ENCODE measurements at places on chromosomes 6 and 20.

- DNase-seq = no peak
These were observed 129.1 kb downstream of the SASH1 start for GRCh38 chr6:148471624-148472159.

DNA sequence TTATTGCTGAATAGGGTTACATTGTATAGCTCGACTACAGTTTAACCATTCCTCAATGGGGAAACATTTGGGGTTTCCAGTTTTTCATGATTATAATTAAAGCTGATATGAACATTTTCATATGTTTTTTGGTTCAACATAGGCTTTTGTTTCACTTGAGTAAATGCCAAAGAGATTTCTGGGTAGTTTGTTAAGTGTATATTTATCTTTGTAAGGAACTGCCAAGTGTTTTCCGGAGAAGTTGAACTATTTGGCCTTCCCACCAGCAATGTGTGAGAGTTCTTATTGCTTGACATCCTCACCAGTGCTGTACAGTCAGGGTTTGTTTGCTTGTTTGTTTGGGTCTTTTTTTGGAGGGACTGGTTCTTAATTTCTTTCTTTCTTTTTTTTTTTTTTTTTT, 83.7 kb upstream of the RALY start:
- no peak for DNase-seq

GRCh38 chr6:154258064-154258757, 98.4 kb downstream of the IPCEF1 start:
- no peak for DNase-seq

DNA sequence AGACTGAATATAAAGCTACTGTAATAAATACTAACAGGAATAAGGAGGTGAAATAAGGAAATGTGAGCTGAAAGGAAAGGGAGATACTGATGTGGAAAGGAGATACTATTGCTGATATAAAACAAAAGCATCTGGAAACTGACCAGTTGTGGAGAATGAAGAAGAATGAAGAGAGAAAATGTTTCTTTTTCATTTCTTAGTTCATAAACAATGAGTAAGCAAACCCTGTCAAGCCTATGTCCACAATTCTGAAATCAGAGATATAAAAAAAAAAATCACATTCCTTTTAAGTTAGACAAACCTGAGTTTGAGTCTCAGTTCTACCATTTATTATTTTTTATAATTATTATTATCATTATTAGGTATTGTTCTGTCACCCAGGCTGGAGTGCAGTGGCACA, 121.6 kb upstream of the GJE1 start:
- DNase-seq = no peak

GRCh38 chr6:4943716-4944115, 60.1 kb downstream of the RPP40 start:
- DNase-seq = no peak

DNA sequence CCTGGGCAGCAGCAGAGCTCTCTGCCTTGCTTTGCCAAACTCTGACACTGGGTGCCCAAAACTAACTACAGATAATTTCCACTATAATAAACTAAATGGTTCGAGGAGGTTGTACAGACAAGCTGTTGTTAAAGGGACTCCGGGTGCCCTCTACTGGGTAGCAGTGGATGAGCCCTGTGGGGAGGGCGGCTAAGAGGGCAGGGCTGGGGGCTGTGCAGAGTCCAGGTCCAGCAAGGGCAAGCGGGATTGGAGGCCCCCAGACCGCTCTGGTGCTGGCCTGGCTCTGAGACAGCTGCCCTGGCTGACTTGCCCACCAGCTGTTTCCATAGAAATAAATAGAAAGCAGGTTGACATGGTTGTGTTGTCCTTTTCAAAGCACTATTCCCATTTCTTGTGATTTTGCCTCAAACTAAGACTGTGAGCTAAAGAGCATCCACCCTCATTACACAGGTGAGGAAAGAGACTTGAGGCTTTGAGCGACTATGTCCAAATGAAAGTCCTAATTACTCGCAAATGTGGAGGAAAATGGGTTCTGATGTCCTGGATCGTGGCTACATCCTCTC, 167.6 kb upstream of the CST7 start:
- peak; percentile 44 for DNase-seq

- no peak for DNase-seq
These were observed 8.9 kb downstream of the HTR1B start for GRCh38 chr6:77454386-77454785.

GRCh38 chr6:102197211-102197610, 803.7 kb downstream of the GRIK2 start:
- DNase-seq = no peak

DNA sequence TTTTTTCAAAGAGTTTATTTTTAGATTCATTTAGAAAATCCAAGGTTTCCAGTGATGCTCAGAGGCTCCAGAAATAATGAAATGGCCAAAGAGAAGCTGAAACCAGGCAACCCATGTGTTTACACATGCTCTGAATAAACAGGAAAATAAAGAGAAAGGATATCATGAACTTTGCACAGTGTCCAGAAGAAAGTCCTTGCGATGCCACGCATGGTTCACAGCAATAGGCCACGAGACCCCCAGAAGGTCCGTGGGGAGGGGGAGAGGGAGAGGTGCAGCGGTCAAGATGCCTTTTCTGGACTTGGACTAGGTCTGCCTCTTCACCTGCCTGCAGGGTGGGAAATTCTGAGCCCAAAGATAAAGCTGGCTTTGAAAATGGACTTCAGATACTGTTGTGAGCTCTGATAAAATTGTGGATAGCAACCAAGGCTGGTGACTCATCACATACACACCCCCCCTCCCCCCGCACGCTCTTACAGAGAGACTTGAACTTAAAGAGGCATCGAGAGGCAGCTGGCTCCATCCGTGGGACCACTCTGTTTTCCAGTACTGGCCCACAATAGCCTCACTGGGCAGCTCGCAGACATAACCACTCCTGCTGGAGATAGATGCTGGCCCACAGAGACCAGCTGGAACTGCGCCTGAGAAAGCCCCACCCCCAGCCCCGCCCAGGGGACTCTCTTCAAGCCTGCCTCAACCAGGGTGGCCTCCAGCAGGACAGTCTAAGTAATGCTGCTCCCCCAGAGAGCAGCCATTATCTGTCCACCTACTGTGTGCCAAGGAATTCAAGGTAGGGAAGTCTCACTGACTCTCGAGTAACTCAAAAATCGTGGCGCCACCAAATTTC, 21.2 kb upstream of the NFATC2 start:
- no peak for DNase-seq

DNA sequence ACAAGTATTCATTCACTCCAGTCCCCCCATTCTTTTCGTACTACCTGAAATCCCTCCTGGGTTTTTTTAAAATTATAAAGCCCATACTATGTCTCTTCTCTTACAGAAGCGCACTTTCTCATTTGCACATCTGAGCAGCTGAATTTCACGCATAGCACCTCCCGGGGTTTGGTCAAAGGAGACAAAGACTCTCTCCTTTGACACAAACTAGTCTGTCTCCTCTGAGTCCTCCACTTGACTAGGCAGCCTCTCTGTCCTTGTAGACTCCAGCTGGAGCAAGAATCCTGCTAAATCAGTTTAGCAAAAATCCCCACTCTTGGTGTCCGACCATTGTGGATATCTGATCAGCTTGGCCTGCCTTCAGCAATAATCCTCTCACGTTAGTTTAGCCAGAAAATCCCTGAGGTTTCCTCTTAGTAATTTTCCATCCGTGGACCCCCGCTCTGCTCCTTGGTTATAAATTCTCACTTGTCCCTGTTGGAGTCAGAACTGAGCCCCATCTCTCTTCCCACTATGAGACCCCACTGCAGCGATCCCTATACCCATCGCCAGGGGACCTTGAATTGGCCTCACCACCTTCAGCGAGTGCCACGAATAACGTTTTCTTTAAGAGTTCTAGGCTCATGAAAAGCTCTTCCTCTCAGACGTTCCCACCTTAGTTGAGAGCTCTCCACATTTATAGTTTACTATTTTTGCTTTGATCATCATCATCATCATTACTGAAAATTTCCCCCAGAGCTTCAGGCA, 29.0 kb downstream of the PDYN start:
- no peak for DNase-seq

GRCh38 chr6:9732056-9732455, 682.8 kb downstream of the TFAP2A start:
- DNase-seq = no peak

DNA sequence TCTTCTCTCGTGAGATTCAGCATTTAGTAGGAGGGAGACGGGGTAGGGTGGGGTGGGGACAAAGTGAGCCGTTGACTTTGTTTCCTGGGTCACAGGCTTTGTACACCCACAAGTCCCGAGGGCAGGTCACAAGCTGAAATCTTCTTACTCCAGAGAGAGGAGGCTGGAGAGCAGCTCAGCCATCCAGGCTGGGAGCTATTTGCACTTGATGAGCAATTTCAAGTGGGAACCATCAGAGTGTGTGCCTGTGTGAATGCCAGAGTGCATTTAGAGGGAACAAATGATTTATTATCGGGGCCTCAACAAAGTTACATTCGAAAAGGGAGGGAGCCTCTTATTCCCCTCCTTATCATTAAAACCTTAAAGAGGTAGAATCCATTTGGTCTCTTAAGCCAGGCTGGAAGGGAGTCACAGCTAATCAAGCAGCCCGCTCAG, 155.7 kb upstream of the JARID2 start:
- DNase-seq = no peak

DNA sequence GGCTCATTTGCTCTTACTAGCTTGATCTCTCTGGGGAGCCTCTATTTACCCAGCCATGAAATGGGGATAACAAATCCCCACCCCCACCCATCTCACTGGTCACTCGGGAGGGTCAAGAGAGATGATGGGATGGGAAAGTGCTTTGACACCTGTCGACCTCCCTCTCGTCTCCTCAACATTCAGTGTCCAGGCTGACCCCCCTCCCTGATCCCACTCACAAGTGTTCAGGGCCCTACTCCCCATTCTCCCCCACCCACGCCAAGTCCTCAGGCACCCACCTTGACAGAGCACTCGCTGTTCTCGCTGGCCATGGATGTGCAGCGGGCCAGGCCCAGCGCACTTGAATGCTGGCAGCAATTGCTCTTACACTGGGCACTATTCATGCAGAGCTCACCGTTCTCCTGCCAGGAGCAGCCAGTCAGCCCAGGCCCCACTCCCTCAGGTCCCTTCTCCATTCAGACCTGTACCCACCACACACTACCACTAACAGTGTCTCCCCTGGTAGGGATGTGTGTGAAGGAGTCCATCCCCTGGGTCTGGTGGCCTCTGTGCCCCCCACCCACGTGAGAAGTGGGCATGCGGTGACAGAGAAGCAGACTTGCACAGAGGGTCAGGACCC, 1.6 kb downstream of the CLPS start:
- DNase-seq = no peak

Data from Peyer's patch (tissue), 4 donors.